Activated B cell treated with CpG ODN at 0.5 μM for 24 hours (primary cell): ENCODE measurements at places on chromosomes 4 and X.

GRCh38 chrX:86383681-86384540 is 235.7 kb downstream of the DACH2 start:
- no peak for DNase-seq

DNA sequence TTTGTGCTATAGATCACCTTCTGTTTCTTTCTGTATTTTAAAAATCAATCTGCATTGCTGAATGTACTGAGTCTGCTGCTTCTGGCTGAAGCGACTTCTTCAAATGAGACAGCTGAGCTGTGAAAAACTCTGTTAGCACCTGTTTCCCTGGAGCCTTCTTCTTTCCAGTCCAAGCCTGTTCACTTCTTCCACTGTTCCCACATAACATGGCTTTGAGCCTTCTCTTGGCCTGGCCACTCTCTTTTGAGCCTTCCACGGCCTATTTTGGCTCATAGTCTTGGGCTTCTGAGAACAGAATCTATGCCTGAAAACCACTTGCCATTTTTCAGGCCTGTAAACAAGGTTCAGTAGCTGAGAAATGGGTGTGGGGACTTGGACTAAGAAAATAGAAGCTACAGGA is 132.9 kb upstream of the IGFBP7 start:
- no peak for DNase-seq

GRCh38 chrX:104335756-104336155 is 81.0 kb upstream of the ESX1 start:
- no peak for DNase-seq

- DNase-seq, result no peak
Observed at GRCh38 chrX:24292353-24292752, 21.5 kb downstream of the SUPT20HL2 start.

DNA sequence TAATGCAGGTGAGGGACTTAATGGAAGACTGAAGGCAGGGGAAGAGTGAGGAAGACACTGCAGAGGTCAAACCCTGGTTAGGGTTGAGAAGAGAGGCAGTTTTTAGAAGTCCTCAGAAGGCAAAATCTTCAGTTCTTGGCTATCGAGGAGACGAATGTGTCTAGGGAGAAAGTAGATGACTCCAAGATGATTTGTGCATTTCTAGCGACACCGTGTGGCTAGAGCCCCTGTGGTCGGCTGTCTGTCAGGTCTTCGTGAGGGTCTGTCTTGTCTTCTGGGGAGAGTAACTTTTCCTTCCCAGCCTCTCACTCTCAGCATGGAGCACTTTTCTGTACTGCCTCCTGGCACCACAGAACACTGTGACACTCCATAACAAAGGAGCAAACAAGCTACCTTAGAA is 458.1 kb downstream of the STIM2 start:
- DNase-seq, result no peak

- no peak for DNase-seq
Observed at GRCh38 chrX:153621949-153622598, 23.1 kb upstream of the CCNQ start.

DNA sequence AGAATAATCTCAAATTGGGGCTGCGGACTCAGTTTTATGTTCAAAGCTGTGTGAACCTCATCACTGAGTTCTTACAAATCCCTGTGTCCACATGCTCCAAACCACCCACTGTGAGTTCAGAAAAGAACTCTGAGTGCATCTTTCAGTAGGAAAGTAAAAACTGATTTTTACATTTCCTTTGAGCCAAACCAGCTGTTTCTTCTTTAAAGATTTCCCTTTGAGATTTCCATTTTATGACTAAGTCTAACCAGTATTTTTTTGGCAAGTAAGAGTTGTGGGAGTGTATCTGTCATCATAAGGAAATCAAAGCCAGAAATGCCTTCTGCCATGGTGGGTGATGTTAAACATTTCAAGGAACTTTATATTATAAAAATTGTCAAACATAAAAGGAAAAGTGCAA is 100.0 kb downstream of the TET2 start:
- DNase-seq, result no peak

DNA sequence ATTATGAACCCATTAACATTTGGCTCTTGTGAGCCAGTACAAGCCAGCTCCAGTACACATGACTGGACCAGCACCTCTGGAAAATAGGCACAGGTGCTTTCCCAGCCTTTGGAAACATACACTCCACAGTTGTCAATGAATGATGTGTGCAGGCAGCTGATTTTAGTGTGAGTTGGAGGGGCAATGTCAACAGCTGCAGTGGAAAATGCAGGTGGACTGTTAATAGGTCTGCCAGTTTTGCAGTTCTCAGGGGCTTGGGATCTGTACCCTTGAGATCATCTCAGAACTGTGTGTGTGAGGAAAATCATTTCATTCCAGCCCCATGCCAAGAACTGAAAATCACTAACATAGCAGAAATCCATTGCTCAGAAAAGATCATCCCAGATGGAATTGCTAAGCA is 81.7 kb upstream of the CHRDL1 start:
- DNase-seq, result no peak

DNA sequence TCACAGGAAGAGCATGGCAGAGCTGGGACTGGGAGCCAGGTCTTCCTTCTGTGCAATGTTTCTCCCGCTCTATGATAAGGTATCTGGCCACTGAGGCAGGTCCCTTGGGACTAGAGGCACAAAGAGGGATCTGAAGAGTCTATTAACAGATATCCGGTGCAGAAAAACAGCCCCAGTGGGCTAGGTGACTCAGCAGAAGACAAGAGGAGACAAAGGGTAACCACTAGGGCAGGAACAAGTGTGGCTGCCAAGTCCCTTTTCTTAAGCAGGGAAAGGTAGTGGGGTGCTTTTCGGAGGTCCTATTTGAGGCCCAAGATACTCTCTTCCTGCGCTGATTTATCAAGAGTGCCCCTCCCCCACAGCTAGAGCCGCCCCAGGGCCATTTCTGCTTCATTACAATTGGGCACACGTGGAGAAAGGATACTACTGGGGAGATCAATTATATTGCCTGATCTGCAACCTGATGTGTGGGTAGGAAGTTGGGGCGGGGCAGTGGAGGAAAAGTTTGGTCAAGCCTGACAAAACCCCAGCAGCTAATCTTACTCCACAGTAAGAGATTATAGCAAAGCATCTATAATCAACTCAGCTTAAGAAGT is at the start of gene DGAT2L6:
Gene DGAT2L6, plus strand, starts transcription at position 546 of the 596 bp plus-strand sequence. CDS start 100 bp downstream, outside the sequence.
- no peak for DNase-seq

GRCh38 chr4:185500576-185500975 is 29.0 kb upstream of the CCDC110 start:
- no peak for DNase-seq

DNA sequence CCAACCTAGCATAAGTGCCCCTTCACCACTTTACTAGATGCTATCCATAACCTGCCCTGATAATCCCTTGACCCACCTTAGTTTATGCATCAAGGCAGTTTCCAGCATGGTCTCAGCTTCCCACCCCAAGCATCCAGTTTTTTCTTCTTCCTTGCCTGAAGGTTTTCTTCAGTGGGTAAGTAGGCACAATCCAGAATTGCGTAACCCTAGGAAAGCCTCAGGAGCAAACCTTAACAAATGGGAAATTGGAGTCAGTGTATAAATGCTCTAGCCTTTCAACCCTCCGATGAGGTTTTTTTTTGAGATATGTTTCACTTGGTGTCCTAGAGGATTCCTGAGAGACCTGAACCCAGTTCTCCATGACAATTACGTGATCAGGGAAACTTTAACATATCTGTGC is 614.0 kb upstream of the BOD1L1 start:
- no peak for DNase-seq

GRCh38 chr4:143549928-143550327 is 36.4 kb downstream of the SMARCA5 start:
- no peak for DNase-seq

GRCh38 chr4:24659241-24659961 is 75.0 kb upstream of the DHX15 start:
- DNase-seq, result no peak

DNA sequence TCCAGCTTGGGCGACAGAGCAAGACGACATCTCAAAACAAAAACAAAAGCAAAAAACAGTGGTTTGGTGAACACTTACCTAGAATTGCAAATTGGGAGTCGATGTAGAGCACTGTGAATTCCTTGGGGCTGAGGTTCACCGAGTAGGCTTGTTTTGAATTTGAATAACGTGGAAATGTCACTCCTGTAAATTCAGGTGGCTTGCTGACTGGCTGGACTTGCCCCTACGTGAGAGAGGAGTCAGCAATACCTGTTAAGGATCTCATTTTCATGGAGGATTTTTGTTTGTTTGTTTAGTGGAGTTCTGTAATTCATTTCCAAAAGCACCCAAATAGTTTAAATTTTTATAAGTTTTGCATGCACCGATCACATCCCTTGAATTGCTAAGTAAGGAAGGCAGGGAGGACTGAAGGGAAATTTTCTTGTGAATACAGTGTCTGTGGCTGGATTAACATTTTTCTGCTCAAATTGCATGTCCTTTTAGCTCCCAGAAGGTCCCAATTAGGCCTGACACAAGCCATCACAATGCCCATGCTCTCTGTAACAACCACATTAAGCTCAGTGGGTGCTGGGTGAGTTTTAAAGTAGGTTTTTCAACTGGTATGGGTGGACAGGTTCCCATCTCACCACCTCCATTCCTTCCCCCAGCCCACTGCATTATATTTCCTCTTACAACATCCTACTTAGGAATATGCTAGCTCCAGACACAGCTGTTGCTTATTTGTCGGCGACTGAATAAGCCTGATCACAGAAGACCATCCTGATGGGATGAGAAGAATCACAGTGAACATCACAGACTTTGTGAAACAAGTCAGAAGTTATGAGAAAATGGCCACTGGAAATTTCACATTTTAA is 58.5 kb upstream of the TTC29 start:
- no peak for DNase-seq

- DNase-seq, result no peak
Observed at GRCh38 chrX:25295466-25295865, 279.7 kb upstream of the ARX start.

- DNase-seq, result no peak
Observed at GRCh38 chrX:112190646-112191045, 108.1 kb upstream of the TRPC5 start.

- DNase-seq, result no peak
Observed at GRCh38 chrX:10725071-10725470, 104.7 kb upstream of the MID1 start.

- no peak for DNase-seq
Observed at GRCh38 chr4:127629371-127629770, 3.4 kb upstream of the INTU start.

GRCh38 chrX:4263030-4263803 is 549.8 kb upstream of the PRKX start:
- no peak for DNase-seq

DNA sequence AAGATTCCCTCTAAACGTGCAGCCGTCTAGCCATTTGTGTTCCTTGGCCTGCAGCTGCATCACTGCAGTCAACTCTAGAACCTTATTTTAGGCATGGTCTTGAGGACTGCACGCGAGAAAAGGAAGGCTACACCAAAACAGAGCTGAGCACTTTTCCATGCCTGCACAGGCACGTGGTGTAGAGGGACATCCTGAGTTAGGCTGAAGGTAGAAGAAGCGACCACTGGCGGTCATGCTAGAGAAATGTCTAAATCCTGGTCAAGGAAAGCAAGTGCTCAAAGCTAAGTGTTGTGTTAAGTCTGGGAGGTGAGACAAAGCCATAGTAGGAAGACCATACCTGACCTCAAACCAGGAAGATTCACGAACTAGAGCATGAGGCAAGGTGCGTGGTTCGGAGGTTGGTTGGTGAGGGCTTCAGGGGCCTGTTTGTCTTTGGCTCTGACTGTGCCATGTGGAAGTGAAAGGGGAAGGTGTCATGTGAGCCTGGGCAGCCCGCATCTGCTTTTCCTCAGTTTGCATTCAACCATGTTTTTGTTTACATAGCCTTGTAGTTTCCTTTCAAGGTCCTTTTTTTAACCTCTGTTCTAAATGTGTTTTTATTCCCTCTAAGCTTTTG is 203.8 kb downstream of the AASDH start:
- no peak for DNase-seq

DNA sequence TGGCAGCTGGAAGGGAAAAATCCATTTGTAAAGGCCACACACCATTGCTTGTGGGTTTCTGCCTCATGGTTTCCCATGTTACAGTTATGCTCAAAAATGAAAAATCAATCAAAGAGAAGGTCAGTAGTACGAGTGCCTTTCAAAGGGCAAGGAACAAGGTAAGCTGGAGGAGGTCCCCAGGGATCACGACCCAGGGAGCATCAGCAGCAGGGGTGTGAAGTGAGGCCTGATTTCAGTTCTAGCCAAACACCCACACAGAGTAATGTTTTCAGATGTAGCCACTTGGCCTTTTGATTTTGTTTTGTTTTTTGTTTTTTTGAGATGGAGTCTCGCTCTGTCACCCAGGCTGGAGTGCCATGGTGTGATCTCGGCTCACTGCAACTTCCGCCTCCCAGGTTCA is 69.4 kb upstream of the AFAP1 start:
- DNase-seq, result no peak

- DNase-seq, result no peak
Observed at GRCh38 chr4:6788123-6788522, 5.6 kb downstream of the KIAA0232 start.

DNA sequence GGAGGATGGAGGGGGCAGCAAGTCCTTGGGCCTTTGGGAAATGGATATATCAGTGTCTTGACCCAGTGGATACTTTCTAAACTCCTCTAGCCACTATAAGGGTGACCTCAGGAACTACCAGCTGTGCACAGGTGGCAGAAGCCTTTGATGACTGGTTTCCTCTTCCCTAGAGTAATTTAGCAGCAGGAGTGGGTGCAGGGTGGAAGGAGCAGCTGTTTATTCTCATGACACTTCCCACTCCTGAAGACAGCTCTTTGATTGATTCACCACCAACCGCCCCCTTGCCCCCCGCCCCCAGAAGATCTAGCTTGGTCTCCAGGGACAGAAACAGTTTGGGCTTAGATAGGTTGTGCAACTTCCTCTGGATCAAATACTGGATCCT is 63.0 kb downstream of the GPC3 start:
- no peak for DNase-seq

DNA sequence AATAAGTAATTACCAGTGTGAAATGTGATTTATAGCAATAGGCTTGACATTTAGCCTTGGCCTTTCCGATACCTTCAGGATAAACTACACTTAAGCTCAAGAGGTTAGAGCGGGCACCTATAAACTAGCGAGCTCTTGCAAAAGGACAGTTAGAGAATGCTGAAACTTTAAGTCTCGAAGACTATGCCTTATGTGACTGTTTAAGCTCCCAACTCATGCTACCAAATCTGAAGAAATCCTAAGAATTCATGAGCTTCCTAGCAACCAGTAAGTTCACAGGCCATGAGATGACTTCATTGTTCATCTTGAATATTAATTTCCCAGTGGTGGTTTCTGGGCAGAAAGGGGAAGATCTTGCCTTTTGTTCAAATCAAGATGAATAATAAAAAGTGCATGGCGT is 4.7 kb downstream of the STOX2 start:
- no peak for DNase-seq

DNA sequence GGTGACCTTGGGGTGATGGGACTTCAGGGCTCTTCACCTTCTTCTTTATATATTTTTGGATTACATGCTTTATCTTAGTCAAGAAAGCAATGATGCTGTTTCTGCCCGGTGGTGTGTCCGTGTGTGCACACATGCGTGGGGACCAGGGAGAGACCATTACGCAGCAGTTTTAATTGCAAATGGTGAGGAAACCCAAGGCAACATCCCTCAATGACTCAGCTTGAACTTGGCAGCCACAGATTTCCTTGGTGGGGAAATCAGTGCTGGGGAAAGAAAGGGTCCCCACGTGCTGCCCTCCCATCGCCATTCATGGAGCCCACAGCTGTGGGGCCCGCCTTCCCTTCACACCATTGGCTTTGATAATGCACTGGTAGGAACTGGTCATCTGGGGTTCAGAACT is 46.2 kb upstream of the C4orf50 start:
- DNase-seq, result no peak

GRCh38 chr4:155629183-155629825 is 37.3 kb upstream of the GUCY1A1 start:
- DNase-seq, result no peak
